WTC11 (cell line): ENCODE measurements at places on chromosomes 2 and 18. TPM values are rescaled to one million over a fixed set of nuclear protein-coding genes. Genes with fewer than 3 reads are reported as not detected.

GRCh38 chr2:209460151-209460761 lies 36.4 kb downstream of the MAP2 start:
- no peak for DNase-seq

DNA sequence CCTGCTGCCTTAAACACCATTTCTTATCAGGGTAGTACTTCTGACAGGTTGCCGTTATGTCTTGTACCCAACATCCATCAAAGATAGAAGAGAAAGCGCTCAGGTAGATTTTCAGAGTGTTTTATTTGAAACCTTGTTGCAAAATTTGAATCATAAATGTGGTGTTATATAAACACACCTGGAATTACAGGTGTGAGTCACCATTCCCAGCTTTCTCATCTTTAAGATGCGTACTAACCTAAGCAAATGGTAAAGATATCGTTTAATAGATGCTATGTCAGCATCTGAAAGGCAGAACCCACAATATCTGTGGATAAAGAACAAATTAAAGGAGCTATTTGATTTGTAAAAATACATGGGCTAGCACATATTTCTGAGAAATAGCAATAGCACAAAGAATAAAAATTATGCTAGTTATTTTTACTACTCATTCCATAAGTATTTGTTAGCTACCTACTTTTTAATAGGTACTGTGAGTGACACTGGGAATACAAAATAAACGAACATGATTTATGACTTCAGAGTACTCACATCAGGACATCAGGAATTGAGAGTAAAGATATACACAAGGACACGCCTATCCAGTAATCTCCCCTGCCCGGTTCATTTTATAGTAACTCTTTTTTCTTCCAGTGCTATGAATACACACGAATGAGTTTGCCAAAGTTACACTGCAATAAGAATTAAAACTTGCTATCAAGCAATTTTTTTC lies 193.8 kb downstream of the RBM43 start:
- no peak for DNase-seq

DNA sequence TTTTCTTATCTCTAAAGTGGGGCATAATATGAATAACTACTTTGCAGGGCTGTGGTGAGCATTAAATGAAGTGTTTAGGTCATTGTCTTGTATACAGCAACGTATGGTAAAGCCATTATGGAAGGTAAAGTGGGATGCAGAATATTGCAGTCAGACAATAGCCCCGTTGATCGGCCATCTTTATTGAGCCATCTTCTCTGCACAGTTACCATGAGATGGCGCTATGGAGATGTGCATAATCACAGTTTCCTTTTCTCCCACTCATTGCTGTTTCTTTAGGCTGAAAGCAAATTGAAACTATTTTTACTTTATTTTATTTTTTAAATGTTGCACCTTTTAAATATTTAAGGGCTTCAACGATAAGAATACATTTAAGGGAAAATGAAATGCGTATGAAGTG lies 108.9 kb downstream of the THSD7B start:
- DNase-seq, result no peak

ADD2 gene
- 164 to 196 TPM (median 187 TPM) in 3 replicates for total RNA-seq

GRCh38 chr2:184558713-184559464 lies 39.4 kb upstream of the ZNF804A start:
- no peak for DNase-seq

TMEM17 gene
- 0.66 to 1.2 TPM (median 1.1 TPM) in 3 replicates for total RNA-seq

DNA sequence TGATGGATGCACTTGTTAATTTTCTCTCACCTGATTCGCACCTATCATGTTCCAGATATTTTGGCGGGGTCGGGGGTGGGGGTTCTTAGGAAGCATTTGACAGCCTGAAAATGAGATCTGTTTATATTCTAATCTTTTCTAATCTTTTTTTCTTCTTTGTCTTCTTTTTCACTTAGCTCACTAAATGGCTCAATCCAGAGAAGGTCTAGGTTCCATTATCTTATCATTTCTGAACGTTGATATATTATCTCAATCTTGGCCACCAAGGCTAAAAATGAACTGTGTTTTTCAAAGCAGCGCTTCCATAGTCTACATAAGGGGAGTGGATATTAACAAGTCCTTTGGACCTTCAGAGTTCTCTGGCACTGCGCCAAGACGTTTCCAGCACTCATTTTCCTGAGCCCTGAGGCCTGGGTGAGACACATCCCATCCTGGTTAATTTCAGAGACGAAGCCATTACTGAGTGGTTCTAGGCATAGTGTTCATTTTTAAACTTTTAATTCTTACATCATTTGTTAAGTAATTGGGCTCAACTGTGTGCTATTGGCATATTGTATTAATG lies 229.0 kb downstream of the SOX11 start:
- no peak for DNase-seq

DNA sequence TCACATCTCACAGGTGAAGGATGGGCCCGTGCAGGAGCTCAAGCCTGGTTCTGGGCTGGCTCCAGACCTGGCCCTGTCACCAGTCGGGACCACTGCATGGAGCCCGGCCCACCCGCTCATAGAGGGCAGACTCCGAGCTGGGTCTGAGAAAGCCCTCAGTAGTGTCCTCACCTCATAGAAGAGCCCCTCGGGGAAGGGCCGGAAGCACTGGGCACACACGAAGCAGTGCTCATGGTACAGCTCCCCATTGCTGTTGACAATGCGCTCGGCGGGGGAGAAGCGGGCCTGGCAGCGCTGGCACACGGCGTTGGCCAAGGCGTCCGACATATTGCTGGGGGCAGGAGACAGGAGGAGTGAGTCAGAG lies 11.3 kb downstream of the GPR17 start:
- no peak for DNase-seq

GRCh38 chr18:23981369-23981980 lies 33.1 kb upstream of the TTC39C start:
- DNase-seq, result no peak

- DNase-seq, result no peak
Observed at GRCh38 chr2:203918264-203918663, 18.3 kb upstream of the ICOS start.

DNA sequence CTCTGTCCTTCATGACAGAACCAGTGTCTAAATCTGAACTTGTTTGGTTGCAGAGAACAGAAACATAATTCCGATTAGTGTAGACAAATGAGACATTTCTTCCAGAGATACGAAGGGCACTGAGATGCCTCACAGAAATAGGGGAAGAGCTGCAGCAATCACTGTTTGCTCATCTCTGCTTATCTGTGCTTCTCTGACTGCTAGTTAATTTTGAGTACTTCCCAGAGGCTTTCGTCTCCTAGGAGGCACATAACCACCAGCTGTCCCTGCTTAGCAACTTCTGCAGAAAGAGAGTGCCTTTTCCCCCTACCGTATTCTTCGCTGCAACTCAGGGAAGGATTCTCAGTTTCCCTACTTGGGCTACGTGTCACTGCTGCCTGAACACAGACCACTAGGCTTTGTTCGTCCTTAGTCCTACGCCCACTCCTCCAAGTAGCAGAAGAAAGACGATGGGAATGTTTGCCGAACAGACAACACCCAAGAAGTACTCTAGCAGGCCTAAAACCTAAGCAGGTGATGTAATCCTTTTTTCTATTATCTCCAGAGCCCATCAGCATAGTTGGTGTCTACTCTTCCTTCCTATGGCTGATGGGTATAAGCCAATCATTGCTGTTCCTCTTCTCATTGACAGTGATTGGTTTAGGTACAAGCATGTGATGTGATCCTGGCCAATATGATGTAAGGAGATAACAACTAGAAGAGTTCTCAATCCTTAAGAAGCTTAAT lies 63.6 kb downstream of the TNP1 start:
- DNase-seq, result no peak

FOXI3 gene
- 13.4 to 14.0 TPM (median 13.5 TPM) in 3 replicates for total RNA-seq

DSG2 gene
- total RNA-seq, result 113 to 117 TPM (median 113 TPM) in 3 replicates

LRP1B gene
- 0.14 to 0.52 TPM (median 0.44 TPM) in 3 replicates for total RNA-seq

DNA sequence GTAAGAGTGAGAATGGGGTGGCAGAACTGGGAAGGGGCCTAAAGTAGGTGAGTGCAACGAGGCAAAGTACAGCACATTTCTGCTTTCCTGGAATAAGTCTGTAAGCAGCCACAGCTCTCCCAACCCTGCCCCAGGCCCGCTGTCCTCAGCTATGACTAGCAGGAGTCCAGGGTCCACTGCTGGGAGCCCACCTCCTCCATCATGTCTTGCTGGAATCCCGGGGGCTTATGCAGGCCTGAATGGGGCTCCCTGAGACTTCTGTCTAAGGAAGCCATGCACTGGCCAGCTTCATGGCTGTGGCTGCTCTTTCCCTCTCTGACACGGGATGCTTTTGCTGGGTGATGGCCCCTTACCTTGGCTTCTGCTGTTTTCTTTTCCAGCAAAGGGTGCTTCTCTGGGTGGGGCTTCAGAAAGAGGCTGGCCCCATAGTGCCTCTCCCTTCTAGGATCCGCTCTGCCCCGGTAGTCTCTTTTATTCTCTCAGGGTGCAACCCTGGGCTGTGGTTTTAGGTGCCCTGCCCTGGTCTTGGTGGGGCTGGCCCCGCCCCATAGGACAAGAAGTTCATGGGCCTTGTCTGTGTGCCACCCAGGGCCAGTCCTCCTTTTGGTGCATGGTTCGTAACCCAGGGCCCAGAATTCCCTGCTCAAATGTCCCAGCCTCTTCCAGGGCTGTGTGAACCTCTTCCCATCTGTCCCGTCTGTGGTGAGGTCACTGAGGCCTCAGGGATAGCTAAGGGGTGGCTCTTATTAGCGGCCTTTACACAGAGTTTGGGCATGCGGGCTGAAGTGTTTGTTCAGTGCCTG lies 33.8 kb upstream of the POLE4 start:
- no peak for DNase-seq

DNA sequence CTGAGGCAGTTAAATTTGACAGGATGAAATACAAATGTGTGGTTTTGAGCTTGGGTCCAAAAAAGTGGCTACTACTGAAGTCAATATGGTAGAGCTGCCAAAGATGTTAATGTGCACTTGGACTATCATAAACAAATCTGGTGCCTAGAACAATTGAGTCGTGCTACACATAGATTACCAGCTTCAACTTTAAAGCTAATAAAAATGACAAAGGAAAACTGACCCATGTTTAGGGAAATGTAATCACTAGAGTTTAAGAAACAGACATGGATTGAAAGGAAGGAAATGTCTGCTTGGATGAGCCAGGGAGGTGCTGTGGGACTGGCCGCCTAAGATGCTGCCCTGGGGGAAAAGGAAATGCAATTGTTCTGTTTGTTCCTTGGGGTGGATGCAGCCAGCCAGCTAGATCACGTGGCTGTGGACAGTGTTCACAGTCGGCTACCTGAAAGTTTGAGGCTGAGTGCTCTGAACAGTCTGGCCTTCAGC lies 36.6 kb downstream of the CYB5A start:
- no peak for DNase-seq
